Right renal cortex interstitium (tissue), 3 donors: ENCODE measurements at places on chromosomes 3 and 15. TPM values are rescaled to one million over a fixed set of nuclear protein-coding genes. Genes with fewer than 3 reads are reported as not detected.

The ISL2 gene
- 0.08 TPM for polyA plus RNA-seq

GRCh38 chr3:159263750-159264553 lies 462.1 kb downstream of the MFSD1 start:
- DNase-seq, result peak; percentile 38

The PDE12 gene
- polyA plus RNA-seq, result 13.1 TPM

DNA sequence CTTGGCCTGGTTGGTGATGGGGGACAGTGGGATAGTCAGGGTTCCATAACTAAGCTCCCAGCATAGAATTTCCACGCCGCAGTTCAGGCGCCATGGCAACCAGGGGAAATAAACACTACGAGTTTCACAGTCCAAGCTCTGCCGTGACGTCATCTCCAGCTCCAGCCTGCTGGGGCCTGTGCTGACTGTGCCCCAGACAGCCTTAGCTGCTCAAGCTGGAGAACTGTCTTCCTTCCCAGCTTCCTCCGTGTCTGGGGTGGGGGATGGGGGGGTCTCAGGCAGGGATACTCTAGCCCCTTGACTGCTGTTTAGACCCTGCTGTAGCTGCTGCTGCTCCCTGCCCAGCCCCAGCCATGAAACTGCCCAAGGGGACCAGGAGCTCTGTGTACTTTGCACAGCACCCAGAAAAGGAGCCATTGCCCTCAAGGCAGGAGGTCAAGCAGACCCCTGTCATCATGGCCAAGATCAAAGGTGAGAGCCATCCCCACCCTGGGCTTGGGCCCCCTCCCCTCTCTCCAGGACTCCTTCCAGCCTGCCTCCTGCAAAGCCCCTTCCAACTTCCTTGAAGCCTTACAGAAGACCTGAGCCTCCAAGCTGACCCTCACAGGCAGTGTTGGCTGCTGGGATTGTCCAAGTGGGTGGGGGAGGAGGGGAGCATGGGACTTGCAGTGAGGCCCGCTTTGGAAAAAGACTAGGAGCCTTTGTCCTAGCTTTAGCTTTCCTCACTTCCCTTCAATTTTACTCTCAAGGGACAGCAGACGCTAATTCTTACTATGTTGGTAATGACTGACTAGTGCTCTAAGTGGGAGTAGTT lies 11.4 kb upstream of the CSPG4 start:
- DNase-seq, result peak; percentile 91

DNA sequence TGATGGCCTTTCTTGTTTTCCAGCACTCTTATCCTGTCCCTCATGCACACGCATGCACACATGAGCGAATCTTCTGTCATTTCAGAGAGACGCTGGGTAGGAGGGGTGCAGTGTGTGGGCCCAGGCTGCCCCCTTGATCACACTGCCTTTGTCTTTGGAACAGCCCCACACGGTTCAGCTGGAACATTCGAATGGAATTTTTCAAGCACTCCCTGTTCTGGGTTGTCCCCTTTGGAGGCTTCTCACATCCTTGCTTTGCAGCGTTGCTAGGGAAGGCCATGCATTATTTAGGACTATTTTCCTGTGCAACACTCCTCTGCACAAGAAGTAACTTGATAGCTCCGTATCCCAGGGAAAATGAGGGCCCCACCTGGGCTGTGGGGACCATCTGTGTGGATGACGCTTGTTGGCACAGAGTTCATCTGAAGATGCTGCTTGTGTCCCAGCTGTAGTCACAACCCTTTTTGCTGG lies 78.4 kb downstream of the SPSB4 start:
- no peak for DNase-seq

The GLCE gene
- 47.5 TPM for polyA plus RNA-seq

The PDHB gene
- polyA plus RNA-seq, result 123 TPM

DNA sequence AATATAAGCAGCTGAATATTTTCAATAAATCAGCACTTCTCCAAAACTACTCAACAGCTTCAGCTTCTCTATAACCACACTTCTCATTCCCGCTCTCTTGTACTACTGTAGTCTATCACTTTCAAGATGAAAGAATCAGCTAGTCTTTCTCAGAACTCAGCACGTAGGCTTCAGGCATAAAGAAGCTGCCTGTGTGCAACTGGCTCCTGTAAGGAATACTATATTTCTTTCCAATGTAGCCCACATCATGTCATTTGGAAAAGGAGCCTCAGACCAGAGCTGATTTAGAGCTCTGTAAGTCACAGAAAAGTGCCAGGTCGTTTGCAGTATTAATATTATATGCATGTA lies 62.3 kb downstream of the FMN1 start:
- DNase-seq, result no peak

The DNAH12 gene
- polyA plus RNA-seq, result 1.1 TPM

DNA sequence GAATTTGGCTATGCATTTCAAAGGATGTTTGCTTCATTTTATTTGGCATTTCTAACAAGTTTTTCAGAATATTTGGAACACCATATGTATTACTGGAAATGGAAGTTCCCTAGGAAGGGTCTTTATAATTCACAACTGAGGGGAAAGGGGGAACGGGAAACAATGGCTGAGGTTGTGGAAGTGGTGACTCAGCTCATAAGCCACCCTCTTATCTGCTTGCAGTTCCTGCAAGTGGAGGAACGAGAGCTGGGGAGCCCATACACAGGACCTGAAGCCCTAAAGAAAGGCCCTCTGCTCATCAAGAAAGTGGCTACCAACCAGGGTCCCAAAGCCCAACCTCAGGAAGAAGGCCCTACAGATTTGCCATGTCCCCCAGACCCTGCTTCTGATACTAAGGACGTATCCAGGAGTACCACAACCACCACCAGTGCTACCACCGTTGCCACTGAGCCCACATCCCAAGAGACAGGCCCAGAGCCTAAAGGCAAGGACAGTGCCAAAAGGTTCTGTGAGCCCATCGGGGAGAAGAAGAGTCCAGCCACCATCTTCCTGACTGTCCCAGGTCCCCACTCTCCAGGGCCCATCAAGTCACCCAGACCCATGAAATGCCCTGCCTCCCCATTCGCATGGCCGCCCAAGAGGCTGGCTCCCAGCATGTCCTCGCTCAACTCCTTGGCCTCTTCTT lies 37.9 kb downstream of the ESYT3 start:
- no peak for DNase-seq

GRCh38 chr3:126349611-126350501 lies 7.4 kb downstream of the KLF15 start:
- no peak for DNase-seq

DNA sequence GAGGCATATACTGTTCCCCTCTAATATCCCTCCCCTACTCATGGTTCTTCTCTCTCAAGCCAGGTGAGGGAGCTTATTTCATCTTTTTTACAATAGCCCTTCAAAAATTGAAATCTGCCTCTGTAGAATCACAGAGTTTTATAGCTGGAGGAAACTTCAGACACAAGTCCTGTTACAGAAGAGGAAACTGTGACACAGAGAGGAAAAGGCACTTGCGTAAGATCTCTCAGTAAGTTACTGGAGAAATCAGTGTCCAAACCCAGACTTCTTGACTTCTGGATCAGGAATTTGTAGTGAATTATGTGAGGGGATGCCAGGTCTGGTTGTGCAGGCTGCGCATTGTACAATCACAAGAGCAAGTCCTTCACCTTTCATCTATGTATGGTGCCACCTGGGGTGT lies 4.6 kb downstream of the FGD5 start:
- DNase-seq, result no peak

DNA sequence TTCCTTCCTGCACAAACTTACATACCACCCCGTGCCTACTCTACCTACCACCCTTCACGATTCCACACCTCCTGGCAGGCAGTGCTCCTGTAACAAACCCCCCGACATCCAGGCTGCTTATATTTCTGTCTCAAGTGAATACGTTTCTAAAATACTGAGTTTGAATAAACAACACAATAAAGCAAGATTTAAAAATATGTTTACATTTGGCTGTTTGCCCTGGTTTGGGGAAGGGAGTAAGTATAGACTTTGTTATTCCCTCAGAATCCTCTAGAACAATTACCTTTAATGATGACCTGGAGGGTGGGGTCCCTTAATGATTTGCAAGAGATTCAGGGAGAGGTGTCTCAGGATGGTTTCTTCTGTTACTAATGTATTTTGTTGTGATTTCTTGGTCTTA lies 402.6 kb upstream of the TBL1XR1 start:
- no peak for DNase-seq

The ARPP21 gene
- polyA plus RNA-seq, result 0.98 TPM

- DNase-seq, result no peak
Observed at GRCh38 chr3:151197981-151198767, 4.8 kb downstream of the GPR171 start.

DNA sequence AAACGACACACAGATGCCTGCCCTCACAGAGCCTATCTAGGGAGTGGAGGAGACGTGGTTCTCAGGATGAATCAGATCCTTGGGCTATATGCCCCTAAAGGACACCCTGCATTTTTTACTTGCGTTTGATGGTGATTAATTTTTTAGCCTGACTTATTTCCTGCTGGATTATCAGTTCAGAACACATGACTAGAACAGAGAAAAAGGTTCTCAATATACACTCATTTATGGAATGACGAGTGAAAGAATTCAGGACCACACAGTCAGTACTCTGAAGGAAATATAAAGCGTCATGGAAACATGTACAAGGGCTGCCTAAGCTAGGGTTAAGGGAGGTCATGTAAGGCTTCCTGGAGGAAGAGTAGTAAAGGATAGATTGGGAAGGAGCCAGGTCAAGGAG lies 121.8 kb downstream of the SSR3 start:
- no peak for DNase-seq

DNA sequence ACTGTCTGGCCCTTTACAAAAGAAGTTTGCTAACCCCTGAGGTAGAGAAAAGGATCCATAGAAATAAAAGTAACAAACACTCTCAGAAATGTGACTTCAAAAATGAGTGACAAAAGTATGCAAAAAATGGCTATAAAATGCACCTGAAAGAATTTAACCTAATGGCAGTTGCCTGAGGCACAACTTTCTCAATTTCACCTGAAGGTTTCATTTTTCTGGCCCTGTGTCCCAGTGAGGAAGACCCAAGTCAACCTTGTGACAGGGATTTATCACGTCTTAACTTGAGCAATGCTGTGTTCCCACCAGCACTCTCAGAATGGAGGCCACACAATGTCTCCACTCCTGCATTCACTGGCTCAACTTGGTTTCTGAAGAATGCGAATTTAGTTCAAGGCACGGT lies 83.0 kb downstream of the FHIT start:
- no peak for DNase-seq

DNA sequence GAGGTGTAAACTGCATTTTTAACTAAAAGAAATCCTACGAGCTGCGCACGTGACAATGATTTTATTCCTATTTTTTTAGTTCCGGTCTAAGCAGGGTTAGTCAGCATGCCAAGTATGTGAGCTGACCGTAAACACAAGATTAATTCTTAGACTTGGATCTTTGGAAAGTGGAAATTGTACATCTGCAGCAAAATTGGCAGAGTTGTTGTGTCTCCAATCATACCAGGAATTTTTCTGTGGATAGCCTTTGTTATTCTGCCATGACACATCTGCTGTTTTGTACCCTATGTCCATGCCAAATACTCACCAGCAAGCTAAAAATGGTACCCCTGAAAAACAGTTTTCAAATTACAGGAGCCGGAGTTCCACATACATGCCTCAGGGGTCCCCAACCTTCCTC lies 562.5 kb downstream of the UNC13C start:
- no peak for DNase-seq

The OCA2 gene
- 10.8 TPM for polyA plus RNA-seq

The MYO9A gene
- polyA plus RNA-seq, result 37.7 TPM

DNA sequence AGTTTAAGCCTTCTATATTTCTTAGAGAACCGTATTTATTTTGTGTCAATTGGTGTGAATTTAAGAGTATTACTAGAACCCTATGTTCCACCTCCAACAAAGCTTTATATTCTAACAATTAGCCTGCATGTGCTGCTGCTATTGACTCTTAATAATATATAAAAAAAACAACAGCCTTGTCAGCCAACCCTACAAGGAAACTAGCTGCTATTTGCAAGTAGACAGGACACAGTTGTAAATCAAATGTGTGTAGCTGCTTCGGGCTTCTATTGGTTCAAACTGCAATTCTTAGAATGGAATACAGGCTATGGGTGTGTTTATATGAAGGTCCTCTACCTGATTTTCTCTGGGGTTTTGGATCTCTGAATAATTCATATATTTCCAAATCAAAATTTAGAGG lies 60.7 kb downstream of the ZBTB20 start:
- no peak for DNase-seq

The CPLX3 gene
- polyA plus RNA-seq, result not detected

The UBA5 gene
- polyA plus RNA-seq, result 60.2 TPM
